ENCODE measurements at places on chromosomes 5 and 9.

DNA sequence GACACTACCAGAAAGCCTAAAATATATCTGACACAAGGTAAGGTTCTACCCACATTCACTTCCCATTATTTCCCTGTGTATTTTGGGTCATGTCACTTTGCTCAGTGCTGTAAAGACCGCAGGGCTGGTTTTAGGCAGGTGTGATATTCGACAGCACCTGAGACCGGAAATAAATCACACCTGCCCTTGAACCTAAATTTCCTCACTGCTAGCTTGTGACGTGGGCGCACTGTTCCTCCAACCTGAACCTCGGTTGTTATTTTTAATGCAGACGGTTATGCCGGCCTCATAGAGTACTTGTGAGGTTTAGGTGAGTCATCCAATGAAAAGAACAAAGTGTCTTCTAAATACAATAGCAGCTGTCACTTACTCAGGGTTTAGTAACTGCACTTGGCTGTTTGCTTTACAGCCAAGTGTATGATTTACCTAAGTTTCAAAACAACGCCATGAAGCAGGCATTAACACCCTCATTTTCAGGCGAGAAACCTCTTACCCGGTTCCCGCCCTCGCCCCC is 20.7 kb upstream of the ZNF782 start:
- no peak for DNase-seq

GRCh38 chr9:19117039-19117716 is 10.1 kb downstream of the PLIN2 start:
- DNase-seq = no peak

GRCh38 chr5:34626751-34627150 is 29.4 kb upstream of the RAI14 start:
- no peak for DNase-seq

DNA sequence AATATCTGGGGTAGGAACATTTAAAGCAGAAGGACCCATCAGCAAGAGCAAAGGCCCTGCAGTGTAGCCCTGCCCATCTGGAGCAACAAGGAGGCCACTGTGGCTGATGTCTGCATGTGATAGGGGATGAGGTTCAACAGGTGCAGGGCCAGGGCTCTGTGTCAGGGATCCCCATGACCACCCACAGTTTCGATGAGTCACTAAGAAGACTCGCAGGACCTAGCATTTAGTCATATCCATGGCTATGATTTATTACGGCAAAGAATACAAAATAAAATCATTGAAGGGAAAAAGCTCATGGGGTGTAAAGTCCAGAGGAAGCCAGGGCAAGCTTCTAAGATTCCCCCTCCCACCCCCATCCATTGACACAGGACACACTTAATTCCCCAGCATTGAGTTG is 188.6 kb downstream of the ADGRV1 start:
- no peak for DNase-seq

DNA sequence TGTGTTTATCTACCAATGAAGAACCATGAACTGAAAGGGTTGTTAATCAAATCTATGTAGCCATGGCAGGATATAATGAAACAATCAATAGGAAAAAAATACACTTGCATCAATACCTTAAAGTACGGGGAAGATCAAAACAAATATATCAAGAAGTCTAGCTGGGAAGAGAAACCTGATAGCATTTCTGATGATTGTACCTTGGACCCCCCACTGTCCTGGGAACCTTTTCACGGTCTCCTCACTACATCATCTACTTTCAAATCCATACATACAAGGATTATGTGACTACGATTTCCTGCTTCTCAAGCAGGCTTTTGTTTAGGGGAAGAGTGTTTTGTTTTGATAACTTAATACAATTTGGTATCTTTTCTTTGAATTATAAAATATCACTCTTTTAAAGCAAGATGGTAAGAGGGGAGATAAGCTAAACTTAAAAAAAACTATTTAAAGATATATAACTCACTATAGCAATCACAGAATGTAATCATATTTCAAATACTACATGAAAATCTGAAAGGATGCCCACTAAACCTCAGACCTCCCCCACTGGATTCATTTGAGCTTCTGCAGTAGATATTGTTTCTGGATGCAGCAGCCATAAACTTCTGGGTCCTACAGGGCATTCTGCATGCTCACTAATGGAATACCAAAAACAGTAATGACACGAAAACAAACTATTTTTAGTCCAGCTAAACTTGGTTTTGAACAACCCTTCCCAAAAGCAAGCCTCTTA is 8.0 kb downstream of the EBF1 start:
- DNase-seq = peak; percentile 21

DNA sequence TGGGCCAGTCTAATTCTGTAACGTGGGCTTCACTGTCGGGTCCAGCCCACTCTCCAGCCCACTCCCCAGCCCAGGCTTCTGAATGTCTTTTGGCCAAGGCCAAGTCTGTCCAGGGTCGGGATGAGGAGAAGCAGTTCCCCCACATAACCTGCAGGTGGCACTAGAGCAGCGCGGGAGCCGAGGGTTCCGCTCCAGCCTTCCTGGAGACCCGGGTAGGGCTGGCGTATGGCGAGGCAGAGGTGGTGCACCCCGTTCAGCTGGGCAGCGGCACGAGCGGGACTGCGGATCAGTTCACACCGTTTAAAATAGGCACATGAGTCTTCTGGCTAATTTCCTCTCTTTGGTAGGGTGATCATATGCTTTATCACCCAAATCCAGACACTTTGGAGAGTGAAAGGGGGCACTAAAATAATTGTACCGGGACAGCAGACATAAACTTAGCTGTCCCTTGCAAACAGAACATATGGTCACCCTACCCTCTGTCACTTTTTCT is 185.9 kb downstream of the MSX2 start:
- DNase-seq = peak; percentile 21

DNA sequence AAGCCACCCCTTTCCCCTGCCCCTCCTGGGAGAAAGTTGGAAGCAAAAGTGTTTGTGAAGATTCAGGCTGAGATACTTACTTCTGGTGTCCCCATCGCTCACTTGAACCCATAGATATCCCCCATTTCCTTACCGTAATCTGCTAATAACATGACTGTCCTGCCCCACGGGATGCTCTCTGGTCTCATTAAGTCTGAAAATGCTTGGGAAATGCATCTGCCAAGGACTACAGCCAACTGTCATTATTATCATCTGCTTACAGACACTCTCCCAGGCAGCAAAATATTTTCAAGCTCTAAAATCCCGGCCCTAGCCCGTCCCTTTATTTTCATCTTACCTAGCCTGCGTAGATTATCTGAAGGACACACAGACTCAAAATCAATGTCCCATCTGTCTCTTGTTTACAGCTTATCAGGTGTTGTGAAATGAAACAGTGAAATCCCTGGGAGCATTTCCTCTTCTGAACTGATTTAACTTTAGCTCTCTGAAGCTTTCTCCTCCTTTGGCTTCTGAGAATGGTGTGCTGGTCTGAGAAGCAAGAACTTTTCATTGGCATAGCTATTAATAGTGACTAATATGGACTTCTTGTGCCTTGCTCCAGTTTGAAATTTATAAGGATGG is 126.9 kb upstream of the OSMR start:
- DNase-seq = peak; percentile 49

- no peak for DNase-seq
Measured at GRCh38 chr5:132300577-132301343, 6.6 kb downstream of the SLC22A4 start.

- no peak for DNase-seq
Measured at GRCh38 chr9:134063571-134064450, 4.0 kb downstream of the BRD3 start.

GRCh38 chr5:102957141-102957540 is 162.8 kb downstream of the GIN1 start:
- no peak for DNase-seq

GRCh38 chr9:95060234-95060633 is 257.3 kb downstream of the FANCC start:
- DNase-seq = no peak

GRCh38 chr5:149297340-149298025 is 25.8 kb downstream of the AFAP1L1 start:
- DNase-seq = no peak

DNA sequence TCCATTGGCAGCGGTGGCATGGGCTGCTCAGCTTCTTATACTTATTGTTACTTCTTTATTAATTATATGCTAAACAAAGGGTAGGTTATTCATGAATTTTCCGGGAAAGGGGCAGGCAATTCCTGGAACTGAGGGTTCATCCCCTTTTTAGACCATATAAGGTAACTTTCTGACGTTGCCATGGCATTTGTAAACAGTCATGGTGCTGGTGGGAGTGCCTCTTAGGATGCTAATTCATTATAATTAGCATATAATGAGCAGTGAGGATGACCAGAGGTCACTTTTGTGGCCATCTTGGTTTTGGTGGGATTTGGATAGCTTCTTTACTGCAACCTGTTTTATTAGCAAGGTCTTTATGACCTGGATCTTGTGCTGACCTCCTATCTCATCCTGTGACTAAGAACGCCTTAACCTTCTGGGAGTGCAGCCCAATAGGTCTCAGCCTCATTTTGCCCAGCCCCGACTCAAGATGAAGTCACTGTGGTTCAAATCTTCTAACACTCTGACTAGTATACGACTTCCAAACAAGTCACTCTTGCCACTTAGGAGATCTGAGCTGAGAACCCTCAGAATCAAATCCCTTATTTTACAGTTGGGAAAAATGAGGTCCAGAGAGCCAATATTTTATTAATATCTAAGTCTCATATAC is 237.5 kb downstream of the TRIM32 start:
- no peak for DNase-seq

- no peak for DNase-seq
Measured at GRCh38 chr9:97478301-97478981, 23.0 kb upstream of the TMOD1 start.

DNA sequence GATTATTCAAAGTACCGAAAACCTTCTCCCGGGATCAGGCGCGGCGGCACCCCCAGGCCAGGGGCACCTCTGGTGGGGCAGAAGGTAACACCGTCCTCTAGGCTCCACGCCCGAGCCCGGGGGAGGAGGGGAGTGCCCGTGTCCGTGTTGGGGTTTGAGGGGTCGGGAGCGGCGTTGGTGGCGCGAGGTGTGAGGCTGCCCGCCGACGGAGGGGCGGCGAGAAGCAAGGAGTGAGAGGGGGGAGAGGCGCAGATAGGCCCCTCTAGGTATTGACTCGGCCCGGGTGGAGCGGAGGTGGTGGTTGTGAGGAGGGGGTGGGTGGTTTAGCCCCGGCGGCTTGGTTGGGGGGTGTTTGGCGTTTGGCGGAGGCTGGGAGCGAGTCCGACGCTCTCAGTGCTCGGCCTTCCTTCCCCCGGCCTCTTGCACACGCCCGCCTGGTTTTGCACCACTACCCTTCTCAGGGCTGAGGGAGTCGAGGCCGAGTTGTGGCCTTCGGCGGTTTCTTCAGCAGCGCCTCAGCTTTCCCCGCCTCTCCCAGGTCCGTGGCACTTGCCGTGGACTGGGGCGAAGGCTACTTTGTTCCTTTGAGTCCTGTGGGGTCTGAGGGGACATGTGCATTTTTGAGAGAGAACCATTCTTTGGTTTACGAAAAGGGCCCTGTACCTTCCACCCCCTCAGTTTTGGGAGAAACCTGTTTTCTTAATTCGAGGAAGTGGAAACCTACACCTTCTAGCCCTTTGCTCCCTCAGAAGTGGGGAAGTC is 450 bp downstream of the GPBP1 start:
- peak; percentile 25 for DNase-seq

DNA sequence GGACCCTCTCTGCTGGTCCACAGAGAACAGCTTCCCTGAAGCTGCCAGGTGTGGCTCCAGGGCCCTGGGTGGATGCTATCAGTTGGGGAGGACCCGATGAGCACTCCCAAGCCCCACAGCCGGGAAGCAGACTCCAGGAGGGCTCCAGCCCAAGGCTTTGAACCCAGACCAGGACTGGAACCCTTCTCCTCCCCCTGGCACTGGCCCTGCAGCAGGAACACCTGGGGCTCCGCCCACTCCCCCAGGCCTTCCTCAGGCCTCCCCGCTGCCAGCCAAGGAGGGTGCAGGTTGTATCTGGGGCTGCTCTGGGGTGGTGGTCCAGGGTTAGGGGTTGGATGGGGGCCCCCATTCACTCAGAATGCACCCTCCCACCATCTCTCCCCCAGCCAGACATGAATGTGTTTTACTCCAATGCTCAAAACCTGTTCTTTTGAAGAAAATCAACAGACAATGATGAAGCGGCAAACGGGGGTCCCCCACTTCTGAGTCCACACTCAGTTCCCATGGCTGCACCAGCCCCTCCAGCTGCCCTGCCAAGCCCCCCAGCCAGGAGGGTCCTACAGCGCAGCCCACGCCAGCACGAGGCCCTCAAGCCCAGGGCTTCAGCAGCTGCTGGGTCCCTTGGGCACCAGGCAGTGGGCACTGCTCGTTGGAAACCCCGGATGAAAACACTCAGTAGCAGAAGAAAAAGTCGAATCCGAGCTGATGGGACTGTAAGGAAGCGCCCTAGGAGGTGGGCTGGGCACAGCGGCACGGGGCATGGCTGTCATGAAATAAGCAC is 23.2 kb downstream of the CCDC187 start:
- no peak for DNase-seq

DNA sequence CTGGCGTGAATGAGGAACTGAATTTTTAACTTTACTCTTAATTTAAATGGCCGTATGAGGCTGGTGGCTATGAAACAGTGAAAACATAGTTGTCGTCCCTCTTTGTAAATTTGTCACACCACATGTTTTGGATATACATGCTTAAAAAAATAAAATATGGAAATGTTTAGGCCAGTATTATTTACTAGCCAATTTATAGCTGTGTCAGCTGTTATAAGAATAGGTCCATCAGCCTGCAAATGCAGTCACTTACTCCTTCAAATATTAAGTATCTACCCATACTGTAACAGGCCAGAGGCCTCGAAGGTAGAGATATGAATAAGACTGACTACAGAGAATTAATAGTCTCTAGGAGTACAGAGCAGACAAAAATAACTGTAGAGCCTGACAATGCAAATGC is 30.0 kb downstream of the NR6A1 start:
- no peak for DNase-seq

DNA sequence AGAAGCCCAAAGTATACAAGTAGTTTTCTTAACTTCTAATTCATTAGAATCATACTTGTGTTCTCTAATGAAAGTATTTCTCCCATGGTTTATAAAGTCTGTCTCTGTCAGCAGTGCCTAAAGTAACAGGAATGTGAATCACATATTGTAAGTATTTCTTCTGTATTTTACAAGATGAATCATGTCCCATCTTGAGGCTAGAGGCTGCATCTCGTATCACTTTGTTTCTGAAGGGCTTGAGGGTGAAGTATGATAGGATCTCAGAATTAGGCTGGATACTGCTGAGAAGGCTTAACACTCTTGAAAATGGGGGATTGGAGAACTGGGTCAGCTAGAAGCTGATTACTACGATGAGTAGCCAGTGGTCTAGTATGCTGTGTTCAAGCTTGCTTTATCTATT is 242.2 kb upstream of the ACTBL2 start:
- DNase-seq = peak; percentile 37

- peak; percentile 99 for DNase-seq
Measured at GRCh38 chr9:110752766-110753165, 84.2 kb downstream of the MUSK start.

- DNase-seq = no peak
Measured at GRCh38 chr9:85858056-85858750, 82.7 kb upstream of the NAA35 start.

GRCh38 chr9:134212809-134213507 is 48.6 kb upstream of the RNU6ATAC start:
- DNase-seq = no peak
